Esophagus mucosa (tissue), 1 donor: ENCODE measurements at places on chromosomes 1 and 21.

GRCh38 chr1:44608141-44608540 lies 66.1 kb downstream of the TMEM53 start:
- ATAC-seq: no peak

GRCh38 chr1:28835237-28835650 lies 23.3 kb downstream of the OPRD1 start:
- ATAC-seq: no peak

- ATAC-seq: no peak
These were observed 35.3 kb upstream of the FCER1A start for GRCh38 chr1:159266832-159267231.

DNA sequence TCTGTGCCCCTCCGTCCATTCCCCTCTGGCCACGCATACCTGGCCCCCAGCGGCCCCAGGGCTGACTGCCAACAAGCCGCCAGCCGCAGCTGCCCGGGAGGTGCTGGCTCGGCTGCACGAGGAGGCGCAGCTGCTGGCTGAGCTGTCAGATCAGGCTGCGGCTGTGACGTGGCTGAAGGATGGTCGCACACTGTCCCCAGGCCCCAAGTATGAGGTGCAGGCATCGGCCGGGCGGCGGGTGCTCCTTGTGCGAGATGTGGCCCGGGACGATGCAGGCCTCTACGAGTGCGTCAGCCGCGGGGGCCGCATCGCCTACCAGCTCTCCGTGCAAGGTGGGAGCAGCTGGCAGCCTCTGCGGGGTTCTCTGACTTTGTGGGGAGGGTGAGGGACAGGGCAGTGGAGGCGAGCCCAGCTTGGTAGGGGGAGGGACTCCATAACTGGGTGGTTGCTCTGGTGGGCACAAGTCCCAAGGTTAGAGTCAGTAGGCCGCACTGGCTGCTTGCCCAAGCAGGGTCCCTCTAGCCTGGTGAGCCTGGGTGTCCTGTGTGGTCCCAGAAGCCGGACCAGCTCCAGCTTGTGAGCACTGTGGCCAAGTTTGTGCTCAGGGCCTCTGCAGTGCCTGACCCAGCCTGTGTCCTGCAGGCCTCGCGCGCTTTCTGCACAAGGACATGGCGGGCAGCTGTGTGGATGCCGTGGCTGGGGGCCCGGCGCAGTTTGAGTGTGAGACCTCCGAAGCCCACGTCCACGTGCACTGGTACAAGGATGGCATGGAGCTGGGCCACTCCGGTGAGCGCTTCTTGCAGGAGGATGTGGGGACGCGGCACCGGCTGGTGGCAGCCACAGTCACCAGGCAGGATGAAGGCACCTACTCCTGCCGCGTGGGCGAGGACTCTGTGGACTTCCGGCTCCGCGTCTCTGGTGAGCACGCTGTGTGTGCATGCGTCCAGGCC lies 8.8 kb downstream of the OBSCN start:
- ATAC-seq: no peak

DNA sequence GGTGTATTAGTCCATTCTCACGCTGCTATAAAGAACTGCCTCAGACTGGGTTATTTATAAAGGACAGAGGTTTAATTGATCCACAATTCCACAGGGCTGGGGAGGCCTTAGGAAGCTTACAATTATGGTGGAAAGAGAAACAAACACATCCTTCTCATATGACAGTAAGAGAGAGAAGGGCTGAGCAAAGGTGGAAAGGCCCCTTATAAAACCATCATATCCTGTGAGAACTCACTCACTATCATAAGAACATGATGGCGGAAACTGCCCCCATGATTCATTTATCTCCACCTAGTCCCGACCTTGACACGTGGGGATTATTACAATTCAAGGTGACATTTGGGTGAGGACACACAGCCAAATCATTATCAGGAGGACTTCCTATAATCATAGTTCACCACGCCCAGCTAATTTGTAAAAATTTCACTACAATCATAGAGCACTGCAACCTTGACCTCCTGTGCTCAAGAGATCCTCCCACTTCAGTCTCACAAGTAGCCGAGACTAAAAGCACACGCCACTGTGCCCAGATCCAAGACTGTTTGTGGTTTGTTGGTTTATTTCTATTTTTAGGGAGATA lies 164.9 kb downstream of the RERE start:
- no peak for ATAC-seq

- ATAC-seq: peak; percentile 82
These were observed 120.9 kb downstream of the SYT2 start for GRCh38 chr1:202589190-202589930.

- ATAC-seq: no peak
These were observed 89.9 kb upstream of the IPO9 start for GRCh38 chr1:201739080-201739479.

- no peak for ATAC-seq
These were observed 1.3 kb downstream of the SCYL3 start for GRCh38 chr1:169892176-169892926.

GRCh38 chr1:95229037-95229436 lies 5.0 kb upstream of the RWDD3 start:
- no peak for ATAC-seq

DNA sequence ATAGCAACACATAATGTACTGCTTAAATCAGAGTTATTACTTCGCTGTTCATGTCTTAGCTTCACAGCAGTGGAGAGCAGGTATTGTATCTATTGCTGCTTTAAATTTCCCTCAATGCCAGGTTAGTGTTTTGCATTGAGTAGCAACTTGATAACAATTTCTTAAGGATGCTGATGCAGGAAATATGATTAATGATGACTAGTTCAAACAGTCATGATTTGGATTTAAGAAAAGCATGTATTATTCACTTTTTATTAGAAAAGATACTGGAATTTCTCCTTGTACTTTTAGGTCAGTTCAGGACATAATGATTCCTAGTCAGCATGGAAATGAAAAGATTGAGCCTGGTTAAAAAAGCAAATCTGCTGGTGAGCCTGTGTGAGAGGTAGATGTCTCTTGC lies 67.2 kb upstream of the ARHGAP29 start:
- no peak for ATAC-seq

DNA sequence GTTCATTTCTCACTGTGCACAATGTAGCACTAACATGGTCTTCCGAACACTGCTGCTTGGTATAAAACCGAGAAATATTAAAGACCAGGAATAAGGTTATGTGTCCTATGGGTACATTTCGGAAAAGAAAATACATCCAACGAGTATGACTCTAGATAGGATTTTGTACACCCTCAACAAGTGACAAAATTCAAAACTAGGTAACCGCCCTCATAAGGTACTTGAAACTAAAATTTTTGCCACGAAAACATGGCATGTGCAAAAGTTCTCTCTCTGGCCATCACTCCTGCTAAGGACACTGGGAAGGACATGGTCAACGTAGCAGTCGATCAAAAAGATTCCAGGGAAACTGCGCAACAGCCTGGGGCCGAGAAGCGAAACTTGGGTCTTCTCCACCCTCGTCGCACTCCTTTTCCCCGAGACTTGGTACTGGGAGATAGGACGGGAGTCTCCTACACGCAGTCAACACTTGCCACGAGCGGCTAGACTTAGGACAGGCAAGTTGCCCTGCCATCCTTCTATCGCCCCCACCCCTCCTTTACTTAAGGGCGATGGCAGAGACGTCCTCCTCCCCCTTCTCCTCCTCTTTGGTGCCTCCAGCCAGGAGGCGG lies 338 bp upstream of the TOR1AIP1 start:
- no peak for ATAC-seq

DNA sequence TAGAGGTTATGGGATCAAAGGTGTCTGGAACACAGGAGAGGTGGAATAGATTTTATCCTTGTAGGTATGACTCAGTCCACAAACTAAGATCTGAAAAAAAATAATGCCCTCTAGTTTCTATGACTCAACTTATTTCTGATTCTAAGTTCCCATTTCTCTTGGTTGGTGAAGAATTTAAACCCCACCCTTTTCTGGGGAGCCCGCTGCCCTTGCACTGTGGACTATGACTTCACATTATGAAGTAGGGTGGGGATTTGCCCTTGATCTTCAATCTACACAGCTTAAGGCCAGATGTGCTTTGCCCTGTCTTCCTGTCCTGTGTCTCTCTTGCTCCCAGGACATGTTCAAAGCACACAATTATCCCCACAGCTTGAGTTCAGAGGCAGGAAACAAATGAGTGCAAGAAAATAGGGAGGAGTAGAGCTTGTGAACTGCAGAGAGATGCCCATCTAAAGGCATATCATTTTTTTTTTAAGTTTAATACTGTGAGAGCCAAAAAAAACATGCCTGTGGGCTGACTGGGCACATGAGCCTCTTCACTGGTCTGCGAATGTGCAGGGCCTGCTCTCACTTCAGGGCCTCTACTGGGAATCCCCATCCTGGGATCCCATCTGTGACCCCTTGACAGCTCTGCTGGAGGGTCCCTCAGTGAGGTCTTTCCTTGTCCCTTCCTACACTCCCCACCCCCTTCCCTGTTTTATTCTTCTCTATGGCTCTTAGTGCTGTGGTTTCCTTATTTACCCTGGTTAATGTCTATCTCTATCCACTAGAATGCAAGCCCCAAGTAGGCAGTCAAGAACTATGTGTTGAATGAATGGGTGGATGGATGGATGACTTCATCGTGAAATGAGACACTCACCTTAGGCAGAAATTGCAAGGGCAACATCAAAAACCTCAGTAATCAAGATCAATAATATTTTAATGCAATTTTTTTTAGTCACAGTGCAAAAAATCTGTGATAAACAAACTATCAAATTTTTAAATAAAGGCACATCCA lies 61.5 kb downstream of the CD58 start:
- peak; percentile 77 for ATAC-seq

DNA sequence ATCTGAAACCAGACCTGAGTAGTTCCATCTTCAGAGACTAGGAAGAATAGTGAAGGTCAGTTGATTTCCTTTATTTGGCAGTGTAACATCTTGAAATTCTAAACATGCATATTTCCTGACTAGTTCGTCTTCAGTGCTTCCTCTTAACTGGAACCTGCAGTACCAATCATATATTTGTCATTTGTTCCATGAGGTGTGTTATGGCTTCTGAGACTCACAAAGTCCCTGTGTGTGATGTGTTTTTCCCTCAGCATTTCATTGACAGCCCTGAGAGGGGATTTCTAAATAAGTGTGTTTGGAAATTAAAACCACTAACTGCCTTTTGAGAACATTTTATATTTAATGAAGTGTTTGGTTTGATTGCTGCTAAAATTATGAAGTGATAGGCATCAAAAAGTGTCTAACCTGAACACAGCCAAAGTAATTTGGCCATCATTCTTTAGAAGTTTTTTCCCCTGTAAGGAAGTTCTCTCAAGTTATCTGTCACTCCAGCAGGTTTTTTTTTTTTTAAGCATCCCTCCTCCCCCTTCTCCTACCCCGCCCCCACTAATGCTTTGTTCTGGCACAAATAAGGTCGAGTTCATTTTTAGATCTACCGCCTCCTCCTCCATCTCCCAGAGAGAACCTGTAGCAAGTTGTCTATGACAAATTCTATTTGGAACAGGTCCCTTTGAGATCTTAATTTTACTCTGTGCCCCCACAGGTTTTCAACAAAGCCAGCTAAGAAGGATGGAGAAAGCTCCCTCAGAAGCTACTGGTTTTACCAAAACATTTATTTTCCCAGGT lies 61.4 kb downstream of the TMEM200B start:
- no peak for ATAC-seq

- no peak for ATAC-seq
These were observed 89.9 kb upstream of the LBR start for GRCh38 chr1:225517697-225518096.

GRCh38 chr1:246279402-246279801 lies 227.7 kb downstream of the SMYD3 start:
- ATAC-seq: no peak

DNA sequence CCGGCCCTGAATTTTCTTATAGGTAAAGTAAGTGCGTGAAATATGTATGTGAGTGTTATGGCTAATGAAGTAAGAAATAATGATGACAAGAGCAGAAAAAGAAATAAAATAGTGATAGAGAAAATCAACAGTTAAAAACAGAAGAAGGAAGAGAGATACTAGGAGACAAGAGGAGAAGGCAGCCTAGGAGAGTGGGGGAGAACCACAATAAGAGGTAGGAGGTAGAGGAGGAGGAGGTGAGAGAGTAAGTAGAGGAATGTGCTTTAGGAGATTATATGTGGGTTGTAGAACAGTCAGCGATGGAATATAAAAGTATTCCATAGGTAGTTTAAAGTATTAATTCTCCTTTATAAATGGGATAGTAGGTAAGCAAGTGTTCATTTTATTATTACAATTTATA lies 861.5 kb upstream of the B3GALT2 start:
- ATAC-seq: no peak

DNA sequence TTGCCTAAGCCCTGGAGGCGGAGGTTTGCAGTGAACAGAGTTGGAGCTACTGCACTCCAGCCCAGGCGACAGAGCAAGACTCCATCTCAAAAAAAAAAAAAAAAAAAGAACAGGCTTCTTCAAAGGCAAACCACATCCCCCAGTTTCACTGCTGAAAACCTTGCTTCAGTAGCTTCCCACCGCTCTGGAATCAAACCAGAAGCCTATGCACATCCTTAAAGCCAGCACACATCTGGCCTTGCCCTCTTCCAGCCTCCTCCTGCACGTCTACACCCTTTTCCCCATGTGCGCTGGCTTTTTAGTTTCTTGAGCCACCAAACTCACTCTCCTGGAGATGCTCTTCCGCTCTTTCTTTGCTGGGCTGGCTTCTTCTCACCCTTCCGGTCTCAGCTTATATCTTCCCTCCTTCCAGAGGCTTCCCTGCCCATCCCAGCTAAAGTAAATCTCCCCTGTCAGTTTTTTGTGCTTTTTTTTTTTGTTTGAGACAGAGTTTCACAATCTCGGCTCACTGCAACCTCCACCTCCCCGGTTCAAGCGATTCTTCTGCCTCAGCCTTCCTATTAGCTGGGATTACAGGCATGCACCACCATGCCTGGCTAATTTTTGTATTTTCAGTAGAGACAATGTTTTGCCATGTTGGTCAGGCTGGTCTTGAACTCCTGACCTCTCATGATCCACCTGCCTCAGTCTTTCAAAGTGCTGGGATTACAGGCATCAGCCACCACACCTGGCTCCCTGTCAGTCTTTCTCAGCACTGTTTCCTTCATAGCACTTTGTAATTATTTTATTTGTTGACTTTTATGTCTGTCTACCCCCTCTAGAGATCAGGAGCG lies 42.0 kb upstream of the ID3 start:
- ATAC-seq: no peak

- ATAC-seq: peak; percentile 17
These were observed 37.1 kb upstream of the BACE2 start for GRCh38 chr21:41130883-41131282.

DNA sequence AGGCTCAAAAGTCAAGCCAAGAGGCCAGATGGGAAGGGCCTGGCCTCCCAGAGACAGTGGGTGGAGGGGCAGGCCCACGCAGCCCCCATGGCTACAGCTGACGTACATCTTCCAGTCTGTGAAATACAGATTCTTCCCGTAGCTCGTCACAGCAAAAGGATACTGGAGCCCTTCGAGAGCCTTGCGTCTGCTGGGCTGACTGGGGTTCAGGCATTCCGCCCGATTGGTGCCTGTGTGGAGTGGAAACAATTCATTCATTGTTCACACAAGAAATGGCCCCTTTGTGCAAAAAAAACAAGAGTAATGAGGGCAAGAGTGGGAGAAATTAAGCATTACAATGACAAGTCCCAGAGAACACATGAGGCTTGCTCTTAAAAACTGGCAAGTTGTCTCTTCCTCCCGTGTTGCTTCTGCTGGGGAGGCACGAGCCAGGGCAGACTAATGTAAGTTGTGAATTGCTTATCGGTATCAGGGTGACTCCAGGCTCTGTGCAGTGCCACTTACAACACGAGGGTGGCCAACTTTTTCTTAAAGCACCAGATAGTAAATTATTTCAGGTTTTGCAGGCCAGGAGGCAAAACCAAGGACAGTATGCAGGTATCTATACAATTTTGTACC lies 85.1 kb downstream of the NID1 start:
- ATAC-seq: no peak
